ENCODE measurements at places on chromosomes 7 and 10. TPM values are rescaled to one million over a fixed set of nuclear protein-coding genes. Genes with fewer than 3 reads are reported as not detected.

DNA sequence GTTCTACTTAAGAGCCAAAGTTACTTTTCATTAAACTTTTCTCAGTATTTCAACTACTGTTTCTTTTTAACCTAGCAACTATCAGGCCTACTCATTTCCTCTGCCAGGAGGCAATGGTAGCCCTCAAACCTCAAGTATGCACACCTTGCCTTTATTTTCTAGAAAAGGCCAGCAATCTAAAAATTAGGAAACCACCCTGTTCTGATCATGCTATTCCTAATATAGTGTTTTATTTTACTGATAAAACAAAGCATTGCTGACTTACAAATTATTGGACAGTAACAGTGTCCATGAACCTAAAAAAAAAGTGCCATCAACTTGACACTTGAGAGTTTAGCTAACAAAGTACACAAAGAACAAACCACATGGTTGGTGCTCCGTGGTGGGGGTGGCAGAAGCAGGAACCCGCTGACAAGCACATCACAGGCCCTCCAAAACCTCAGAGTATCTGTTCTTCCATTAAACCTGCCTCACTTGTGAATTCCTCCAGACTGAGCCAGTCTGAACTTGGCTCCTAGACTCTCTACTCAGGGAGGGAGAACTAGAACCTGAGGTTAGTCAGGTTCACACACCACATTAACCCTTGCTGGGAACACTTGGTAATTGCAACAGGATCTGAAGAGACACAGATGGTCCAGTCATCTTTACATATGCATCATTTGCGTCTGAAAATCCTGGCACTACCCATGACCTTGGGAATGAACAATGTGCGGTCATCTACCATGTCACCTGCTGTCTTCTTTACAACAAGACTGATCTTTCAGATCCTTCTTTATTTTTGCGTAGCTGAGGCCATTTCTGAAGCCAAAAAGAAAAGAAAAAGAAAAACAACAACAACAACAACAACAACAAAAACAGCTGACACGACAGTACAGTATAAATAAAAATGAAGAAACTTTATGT lies 31.9 kb downstream of the PIP4K2A start:
- H3K4me3 ChIP-seq, result no peak overlapping the region
- no peaks in the 10 kb centered on the region for H3K36me3 ChIP-seq
- no peak overlapping the region for H3K27ac ChIP-seq
- no peak for DNase-seq
- H3K27me3 ChIP-seq, result no peaks in the 10 kb centered on the region

- no peak overlapping the region for H3K4me3 ChIP-seq
- no peaks in the 10 kb centered on the region for H3K4me1 ChIP-seq
- no peaks in the 10 kb centered on the region for H3K27me3 ChIP-seq
Observed at GRCh38 chr7:64905547-64905946, 2.5 kb downstream of the ZNF273 start.

DNA sequence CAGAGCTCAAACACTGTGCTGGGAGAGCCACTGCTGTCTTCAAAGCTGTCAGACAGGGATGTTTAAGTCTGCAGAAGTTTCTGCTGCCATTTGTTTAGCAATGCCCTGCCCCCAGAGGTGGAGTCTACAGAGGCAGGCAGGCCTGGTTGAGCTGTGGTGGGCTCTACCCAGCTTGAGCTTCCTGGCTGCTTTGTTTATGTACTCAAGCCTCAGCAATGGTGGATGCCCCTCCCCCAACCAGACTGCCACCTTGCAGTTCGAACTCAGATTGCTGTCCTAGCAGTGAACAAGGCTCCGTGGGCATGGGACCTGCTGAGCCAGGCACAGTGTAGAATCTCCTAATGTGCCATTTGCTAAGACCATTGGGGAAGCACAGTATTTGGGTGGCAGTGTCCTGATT lies 4.6 kb upstream of the CYP2C19 start:
- no peaks in the 10 kb centered on the region for H3K36me3 ChIP-seq
- no peak for DNase-seq
- H3K4me1 ChIP-seq, result peaks cover 3% of the 10 kb centered on the region
- H3K27me3 ChIP-seq, result no peaks in the 10 kb centered on the region

The TTYH3 gene
- 152 TPM for polyA plus RNA-seq

The ABCB1 gene
- polyA plus RNA-seq, result 7.0 TPM
